ENCODE measurements at places on chromosomes 13 and 19. TPM values are rescaled to one million over a fixed set of nuclear protein-coding genes. Genes with fewer than 3 reads are reported as not detected.

Gene CLIP3
- 8.0 TPM for total RNA-seq

Gene SLC6A16
- total RNA-seq: 1.3 TPM

Gene GJB2
- 13.5 TPM for total RNA-seq

Gene FPR2
- 7.1 TPM for total RNA-seq

Gene RETN
- total RNA-seq: 1.6 TPM

Gene PRTN3
- not detected for total RNA-seq

Gene C13orf42
- not detected for total RNA-seq

Measured in omental fat pad (tissue), 4 donors.